ENCODE measurements at places on chromosomes 1 and 21.
A peak's percentile ranks its signal among the peaks of the same experiment; 100 is the strongest.

GRCh38 chr1:42936309-42937078 lies 22.2 kb downstream of the SLC2A1 start:
- DNase-seq: no peak

GRCh38 chr1:13494025-13494424 lies 19.8 kb downstream of the LRRC38 start:
- no peak for DNase-seq

- no peak for DNase-seq
Measured at GRCh38 chr21:30044447-30045064, 104.8 kb upstream of the GRIK1 start.

DNA sequence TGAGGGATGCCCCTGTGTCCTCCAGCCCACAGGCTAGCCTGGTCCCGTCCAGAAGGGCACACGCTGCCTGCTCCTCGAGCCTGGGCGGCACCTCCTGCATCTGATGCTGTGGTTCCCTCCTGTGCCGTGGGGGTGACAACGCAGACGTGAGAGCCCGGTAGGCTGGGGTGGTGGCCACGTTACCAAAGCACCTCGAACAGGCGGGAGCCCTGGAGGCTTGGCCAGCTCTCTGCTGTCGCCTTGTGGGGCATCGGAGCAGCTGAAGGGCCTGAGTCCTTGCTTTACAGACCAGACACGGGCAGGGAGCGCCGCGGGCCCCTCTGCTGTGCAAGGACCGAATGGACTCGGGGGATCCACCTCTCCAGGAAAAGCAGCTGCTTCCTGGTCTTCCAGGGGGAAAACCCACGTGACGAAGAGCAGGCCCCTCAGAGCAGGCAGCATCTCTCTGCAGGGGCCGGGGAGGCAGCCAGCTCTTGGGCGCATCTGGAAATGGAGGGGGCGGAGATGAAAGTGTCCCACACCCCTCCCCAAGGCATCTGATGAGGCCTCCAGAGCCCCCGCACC lies 133.3 kb downstream of the NPHP4 start:
- DNase-seq: peak; percentile 30

- DNase-seq: no peak
Measured at GRCh38 chr1:88029142-88029541, 654.9 kb upstream of the PKN2 start.

DNA sequence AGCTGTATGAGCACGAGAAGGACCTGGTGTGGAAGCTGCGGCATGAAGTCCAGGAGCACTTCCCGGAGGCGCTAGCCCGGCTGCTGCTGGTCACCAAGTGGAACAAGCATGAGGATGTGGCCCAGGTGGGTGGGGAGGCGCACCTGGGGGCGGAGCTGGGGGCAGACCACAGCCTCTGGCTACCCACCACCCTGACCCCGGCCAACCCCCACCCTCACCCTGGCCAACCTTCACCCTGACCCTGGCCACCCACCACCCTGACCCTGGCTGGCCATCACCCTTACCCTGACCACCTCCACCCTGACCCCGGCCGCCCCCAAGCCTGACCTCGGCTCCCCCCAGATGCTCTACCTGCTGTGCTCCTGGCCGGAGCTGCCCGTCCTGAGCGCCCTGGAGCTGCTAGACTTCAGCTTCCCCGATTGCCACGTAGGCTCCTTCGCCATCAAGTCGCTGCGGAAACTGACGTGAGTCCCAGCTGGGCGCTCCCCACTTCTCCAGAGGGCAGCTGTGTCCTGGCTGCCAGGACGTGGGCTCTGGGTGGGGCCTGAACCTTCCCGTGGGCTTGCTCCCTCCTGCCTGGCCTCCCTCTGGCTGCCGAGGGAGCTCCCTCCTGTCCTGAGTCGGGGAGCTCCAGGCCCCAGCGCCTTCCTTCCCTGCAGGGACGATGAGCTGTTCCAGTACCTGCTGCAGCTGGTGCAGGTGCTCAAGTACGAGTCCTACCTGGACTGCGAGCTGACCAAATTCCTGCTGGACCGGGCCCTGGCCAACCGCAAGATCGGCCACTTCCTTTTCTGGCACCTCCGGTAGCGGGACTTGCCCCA lies 69.5 kb downstream of the PIK3CD start:
- peak; percentile 35 for DNase-seq

GRCh38 chr1:67209521-67209920 lies 43.3 kb downstream of the IL23R start:
- DNase-seq: no peak

GRCh38 chr21:33587792-33588484 lies 546 bp downstream of the DONSON start:
- DNase-seq: peak; percentile 26

GRCh38 chr1:225258811-225259210 lies 169.0 kb downstream of the LBR start:
- DNase-seq: no peak

Data from WTC11 (cell line).